ENCODE measurements at places on chromosomes 16 and 17. TPM values are rescaled to one million over a fixed set of nuclear protein-coding genes. Genes with fewer than 3 reads are reported as not detected.

ARL6IP1 gene
- 110 TPM for total RNA-seq

GPATCH8 gene
- 40.7 TPM for total RNA-seq

SEZ6 gene
- total RNA-seq = not detected

MYH8 gene
- total RNA-seq = not detected

TBX21 gene
- total RNA-seq = 3.9 TPM

DCTN5 gene
- 48.7 TPM for total RNA-seq

Measured in upper lobe of right lung (tissue), 1 donor.